ENCODE measurements at places on chromosomes 1 and 21.
A peak's percentile ranks its signal among the peaks of the same experiment; 100 is the strongest.

- DNase-seq: no peak
Measured at GRCh38 chr1:198829944-198830343, 191.1 kb downstream of the PTPRC start.

DNA sequence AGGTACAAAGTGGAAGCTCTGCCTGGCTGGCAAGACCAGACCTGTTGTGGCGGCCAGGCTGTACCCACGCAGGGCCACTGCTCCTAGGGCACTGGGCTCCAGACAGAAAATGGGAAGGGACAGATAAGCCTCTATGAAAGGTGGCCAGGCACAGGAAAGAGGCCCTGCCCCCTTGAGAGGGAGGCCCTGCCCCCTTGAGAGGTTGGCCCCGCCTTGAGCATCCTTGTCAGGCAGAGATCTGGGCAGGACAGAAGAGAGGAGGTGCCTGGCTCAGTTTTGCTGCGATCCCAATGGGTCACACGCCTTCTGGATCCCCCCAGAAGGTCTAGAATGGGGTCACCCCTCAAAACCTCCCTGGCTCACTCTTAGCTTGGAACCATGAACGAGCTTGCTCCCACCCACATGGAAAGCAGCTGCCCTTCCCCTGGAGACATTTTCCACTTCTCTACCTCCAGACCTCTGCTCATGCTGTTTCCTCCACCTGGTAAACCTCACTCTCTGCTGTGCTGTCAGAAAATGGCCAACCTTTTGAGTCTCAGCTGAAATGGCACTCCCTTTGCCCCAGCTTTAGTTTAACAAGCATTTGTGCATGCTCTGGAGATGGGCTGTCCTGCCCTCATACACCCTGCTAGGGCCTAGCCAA is 17.5 kb upstream of the ECE1 start:
- no peak for DNase-seq

- DNase-seq: no peak
Measured at GRCh38 chr1:234518876-234519275, 39.9 kb upstream of the TARBP1 start.

DNA sequence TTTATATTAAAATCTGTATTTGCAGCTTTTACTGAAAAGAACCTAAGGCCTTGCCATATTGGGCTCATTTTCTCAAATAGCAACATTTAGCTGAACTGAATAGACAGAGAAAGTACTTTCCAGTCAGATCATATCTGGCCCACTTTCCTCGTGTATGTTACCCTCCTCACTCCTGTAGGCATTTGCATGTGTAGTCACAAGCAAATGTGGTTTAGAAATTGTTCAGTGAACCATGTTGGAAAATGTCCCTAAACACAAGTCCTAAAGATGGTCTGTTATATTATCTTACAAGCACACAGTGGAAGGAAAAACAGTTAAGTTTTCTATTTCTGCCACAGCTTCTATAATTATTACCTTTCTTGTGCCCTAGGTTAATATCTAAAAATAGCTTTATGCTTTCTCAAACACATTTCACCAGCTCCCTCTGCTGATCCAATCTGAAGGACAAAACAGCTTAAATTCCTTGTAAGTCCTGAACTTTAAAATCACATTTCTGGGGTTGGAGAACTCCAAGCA is 606 bp upstream of the FMO4 start:
- no peak for DNase-seq

DNA sequence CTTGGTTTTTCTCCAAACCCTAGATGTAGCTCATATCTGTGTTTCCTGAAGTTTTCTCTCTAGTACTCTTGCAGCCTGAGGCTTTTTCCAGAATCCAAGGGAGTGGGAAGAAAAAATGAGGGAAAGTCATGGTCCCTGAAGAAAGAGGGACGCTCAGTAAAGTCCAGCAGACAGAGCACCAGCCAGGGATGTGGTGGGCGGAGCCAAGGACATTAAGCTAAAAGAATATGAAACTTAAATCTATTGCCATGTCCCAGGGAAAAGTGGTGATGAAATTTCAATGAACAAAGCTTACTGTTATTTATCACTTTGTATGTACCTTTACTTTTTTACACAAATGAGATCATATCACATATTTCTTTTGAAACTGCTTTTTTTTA is 430.2 kb downstream of the USP25 start:
- no peak for DNase-seq

- no peak for DNase-seq
Measured at GRCh38 chr1:232291681-232292080, 338.3 kb downstream of the SIPA1L2 start.

DNA sequence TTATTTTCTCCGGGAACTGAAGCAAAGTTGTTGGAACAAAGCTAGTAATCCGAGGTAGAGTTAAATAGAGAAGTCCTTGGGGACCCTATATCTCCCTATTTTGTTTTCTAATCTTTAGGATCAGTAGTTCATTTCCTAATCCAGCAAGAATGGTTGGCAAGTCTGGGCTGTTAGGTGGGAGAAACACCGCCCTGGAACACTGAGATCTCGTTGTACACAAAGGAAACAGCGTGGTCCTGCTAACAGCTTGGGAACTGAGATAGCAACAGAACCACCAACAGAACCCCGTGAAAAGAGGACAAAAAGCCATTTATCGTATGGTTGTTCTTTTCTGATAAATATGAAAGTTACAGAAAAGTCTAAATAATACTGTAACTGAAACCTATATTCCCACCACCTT is 121.9 kb upstream of the CDC42BPA start:
- DNase-seq: no peak

GRCh38 chr1:194684636-194685035 is 1498.2 kb upstream of the B3GALT2 start:
- no peak for DNase-seq

DNA sequence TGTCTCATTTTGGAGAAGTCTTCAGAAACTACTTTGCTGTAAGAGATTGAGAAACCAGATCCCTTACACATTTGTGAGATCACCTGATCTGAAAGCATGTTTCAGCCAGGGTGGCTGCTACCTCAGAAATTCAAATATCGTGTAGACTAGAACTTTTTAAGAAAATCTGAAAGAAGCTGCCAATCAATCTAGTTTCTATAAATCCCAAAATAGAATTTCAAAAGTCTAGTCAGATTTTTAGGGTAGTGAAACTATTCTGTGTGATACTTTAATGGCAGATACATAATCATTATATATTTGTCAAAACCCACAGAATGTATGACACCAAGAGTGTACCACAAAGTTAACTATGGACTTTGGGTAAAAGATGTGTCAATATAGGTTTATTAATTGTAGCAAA is 79.9 kb upstream of the PLPPR5 start:
- DNase-seq: no peak

- no peak for DNase-seq
Measured at GRCh38 chr1:168531615-168532345, 12.0 kb downstream of the XCL2 start.

GRCh38 chr1:203057911-203058675 is 27.7 kb downstream of the MYOG start:
- DNase-seq: peak; percentile 77

DNA sequence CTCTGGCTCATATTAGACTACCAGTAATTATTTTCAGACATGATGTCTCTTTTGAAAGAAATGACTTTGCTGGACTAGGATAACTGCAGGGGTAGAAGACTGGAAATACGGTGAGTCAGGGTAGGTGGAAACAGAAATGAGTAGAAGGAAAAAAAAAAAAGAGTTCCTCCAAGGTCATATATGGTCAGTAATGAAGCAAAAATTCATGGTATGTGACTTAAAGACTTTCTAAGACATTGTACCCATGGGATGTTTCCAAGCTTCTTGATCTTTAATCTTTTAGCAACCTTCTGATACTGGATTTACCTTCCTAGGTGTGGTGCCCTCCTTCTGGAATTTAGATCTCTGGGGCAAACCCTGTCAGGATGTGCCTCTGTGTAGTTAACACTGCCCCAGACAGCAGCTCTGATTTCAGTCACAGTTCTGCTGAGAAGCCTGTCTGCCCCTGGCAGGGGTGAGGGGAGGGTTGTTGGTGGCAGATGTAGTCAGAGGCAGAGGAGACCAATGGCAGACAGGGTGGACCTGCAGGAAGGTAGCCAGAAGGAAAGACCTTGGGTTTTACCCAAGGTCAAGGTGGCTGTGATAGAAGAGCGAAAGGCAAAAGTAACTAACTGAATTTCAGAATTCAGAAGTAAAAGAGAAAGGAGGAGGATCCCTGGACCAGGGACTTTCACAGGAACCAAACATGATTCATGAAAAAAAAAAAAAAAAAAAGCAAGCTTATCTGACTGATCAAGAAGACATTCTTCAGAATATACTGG is 44.1 kb upstream of the BCL10 start:
- DNase-seq: no peak

DNA sequence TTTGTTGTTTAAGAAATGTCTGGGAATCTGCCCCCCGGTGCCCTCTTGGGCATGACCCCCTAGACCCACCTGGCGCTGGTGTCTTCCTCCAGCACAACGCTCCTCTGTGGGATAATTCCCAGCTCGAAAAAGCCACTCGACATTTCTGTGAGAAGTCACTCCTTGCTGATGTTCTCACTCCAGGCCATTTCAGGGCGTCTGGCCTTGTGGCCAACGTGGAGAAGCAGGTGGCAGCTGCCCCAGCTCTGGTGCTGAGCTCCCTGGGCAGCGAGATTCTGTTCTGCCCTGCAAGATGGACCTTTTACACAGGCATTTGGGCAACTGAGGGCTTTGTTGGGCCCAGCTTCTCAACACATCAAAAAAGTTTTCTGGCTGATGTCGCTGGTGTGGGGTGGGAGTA is 147.7 kb upstream of the WNT4 start:
- no peak for DNase-seq

DNA sequence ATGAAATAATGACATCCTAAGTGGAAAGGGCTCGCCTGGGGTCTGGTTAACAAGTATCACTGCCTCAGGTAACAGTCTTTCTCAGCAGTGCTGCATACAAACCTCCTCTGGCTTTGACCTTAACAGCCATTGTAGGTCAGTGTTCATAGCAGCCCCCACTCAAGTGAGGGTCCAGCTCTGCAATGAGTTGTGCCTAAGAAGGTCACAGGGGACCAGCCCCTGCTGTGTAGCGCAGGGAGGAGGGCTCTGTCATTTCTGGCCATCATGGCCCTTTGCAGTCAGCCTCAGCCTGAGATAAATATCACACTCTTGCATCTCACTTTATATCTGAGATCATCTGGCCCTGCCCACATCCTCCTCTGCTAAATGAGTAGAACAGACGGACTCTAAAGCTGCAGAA is 18.1 kb upstream of the MYSM1 start:
- no peak for DNase-seq

DNA sequence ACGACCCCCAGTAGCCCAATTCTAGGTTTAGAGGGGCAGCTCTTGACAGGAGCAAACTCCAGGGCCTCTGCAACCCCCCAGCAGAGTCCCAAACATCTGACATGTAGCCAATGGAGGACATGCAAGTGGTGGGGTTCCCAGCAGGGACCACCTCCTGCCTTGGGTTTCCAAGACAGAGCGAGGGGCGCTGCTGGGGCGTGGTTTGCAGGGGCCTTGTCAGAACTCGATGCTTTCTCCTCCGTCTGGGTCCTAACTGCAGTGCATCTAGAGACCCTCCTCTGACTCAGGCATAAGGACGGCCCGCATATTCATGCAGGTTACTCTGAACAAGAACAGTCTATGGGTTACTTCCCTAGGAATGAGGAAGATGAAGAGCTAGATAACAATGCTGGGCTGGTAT is 17.2 kb downstream of the EPHX1 start:
- no peak for DNase-seq

DNA sequence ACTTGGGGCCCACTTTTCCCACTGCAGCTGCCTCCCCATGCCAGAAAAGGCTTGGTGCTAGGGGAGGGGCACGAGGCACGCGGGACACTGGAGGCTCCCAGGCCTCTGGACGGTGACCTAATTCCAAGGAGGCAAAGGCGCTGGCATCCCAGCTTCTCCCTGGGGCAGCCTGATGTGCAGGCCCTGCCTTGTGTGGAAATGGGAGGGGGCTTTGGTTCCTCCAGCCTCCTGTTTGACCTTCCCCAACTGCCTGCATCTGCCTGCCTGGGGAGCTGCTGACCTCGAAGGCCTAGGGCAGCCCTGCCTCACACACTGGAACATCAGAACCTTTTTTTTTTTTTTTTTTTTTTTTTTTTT is 39.9 kb downstream of the KIAA1614 start:
- DNase-seq: no peak

DNA sequence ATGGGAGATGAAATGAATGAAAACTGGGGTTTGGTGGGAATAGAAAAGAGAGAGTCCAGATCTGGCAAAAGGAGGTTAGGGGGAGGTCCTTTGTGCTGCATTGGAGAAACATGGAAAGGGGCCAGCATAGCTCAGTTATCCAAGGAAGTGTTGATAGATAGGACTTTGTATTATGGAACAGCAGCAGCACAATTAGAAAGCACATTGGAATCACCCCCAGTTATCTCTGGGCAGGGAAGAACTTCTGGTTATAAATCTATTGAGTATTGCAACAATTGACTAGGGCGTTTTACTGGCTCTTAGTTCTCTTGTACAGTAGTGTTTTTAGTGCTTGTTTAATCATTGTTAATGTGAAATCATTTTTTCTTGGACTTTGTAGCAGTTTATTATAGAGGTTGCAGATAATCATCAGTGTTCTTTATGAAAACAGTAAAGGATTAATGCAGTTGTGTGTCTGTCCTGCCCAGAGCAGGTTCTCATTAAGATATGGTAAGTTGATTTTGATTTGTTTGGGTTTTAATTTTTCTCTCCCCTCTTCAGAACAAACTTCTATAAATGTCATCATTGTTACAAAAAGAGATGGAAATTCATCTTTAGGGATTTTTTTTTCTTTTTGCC is 76.6 kb downstream of the NR5A2 start:
- DNase-seq: no peak

GRCh38 chr1:33055210-33056008 is 18.7 kb upstream of the AK2 start:
- DNase-seq: peak; percentile 85

GRCh38 chr1:97377432-97378034 is 543.3 kb downstream of the DPYD start:
- no peak for DNase-seq

DNA sequence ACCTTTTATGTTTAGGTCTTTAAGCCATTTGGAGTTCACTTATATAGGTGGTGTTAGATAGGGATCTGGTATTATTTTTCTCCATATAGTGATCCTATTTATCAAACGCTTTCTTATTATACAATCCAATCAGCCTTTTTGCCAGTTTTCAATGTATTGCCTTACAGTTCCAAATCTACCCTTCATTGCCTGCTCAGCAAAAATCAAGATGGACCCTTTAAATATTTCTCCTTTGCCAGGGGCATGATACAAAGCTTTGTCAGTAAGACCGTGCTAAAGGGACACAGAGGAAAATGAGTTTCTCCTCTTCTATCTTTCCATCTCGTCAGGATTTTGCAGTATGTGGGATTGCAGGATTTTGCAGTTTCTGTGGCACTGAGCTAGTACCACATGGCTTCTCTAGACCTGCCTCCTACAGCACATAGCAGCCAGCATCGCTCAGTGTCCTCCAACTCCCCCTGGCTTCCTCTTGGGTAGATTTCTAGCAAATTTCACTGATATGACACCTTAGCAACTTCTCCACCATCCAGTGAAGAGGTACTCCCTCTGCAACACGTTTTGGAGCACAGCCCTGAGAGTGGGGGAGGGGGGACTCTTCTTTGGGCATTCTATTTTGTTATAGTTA is 22.5 kb upstream of the CAP1 start:
- DNase-seq: no peak

DNA sequence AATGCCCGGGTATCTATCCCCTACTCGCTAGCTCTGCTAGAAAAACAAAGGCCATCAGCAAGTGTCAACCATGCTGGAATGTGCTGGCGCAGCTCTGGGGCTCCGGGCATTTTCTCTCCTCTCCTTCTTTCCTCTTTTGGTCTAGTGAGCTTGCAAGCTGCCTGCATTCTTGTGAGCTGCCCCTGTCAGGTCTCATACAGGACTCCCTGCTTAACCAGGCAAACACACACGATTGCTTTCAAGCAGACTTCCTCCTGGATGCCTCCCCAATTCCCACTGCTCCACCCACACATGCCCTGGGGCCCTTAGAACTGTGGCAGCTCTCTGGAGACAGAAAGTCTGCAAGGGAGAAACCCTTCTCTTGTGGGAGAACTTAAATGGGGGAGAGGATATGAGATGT is 35.7 kb upstream of the SUCO start:
- DNase-seq: no peak
